ENCODE measurements at places on chromosomes 4 and X.
A peak's percentile ranks its signal among the peaks of the same experiment; 100 is the strongest.

- DNase-seq = no peak
Measured at GRCh38 chr4:144451766-144452450, 194.0 kb upstream of the HHIP start.

DNA sequence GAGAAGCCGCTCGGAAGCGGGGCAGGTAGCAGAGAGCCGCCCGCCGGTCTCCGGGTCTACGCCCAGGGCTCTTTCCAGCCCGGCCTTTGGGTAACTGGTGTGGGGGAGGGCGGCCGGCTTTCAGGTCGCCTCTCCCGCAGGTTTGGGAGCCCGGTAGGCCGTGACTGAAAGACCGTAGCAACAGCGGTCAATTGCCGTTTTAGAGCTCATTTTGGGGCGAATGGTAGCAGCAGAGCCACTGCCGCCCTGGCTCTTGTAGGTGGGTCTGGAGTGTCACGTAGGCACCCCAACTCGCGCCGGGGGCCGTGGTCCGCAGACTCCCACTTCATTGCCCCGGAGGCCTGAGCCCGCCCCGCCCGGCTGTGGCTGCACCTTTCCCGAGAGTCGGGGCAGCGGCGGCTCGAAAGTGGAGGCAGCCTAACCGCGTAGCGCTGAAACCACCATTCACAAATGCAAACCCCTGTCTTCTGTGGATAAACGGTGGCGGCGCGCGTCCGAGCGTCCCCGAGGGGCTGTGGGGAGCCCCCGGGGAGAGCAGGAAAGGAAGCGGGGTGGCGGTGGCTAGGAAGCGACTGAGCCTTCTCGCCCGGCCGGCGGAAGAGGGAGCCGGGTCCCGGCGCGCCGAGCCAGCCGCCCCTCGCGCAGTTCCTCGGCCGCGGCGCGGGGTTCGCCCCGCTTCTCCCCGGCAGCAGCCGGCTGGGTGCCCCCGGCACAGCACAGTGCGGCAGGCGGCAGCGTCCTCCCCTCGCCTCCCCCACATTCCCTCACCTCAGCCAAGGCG lies 2185.1 kb upstream of the TENM3 start:
- no peak for DNase-seq

DNA sequence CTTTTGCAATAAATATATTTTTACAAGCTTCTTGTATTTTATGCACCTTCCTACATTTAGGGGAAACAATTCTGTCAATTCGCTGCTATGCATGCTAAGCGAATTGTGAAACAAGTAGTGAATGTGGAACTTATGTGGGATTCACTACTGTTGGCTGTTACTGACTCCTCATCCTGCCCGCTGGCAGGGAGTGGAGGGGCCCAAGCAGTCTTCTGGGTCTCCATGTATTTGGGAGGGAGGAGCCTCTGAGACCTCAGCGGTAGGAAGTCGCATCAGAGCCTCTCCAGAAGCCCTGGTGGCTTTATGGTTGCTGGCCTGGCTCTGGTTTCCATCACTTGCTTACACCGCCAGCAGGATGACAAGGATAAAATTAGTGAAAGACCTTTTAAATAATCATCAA lies 3.7 kb upstream of the SETD7 start:
- no peak for DNase-seq

DNA sequence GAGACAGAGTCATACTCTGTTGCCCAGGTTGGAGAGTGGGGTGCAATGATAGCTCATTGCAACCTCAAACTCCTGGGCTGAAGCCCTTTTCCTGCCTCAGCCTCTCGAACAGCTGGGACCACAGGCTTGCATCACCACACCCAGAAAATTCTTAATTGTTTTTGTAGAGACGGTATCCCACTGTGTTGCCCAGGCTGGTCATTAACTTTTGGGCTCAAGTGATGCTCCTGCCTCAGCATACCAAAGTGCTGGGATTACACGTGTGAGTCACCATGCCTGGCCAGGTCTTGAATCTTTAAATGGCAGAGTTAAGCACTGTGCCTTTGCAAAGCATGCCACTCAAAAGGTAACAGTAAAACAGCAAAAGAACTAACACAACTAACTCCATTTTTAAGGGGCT lies 28.6 kb upstream of the BBS12 start:
- DNase-seq = no peak

DNA sequence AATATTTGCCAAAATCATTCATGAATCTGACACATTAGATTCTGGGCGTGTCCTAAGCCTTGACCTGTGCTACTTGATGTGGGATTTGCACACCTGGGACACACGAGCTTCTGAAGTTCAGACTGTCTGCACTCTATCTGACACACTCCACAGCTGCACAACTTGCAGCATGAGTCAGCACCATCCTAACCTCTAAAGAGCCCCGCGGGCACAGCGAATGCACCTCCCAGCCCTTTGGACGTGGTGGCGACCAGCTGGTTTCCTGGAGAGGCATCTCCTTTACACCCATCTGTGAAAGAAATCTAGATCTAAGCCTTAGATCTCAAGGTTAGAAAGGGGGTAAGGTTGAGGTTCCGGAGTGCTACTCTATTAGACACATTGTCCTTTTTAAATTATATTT lies 69.2 kb downstream of the SORBS2 start:
- DNase-seq = no peak

- DNase-seq = no peak
Measured at GRCh38 chr4:48047896-48048295, 31.3 kb downstream of the NIPAL1 start.

DNA sequence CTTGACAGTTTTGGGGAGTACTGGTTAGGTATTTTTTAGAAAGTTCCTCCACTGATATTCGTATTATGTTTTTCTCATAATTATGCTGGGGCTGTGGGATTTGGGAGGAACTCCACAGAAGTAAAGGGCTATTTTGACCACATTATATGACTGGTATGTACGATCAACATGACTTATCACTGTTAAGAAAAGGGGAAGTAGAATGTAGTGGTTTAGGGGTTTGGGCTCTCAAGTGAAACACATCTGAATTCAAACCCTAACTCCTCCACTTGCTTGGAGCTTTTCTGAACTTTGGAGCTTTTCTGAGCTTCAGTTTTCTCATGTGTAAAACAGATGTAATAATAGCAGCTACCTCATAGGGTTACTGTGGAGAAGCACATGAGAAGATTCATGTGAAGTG lies 96.4 kb upstream of the C1GALT1C1 start:
- no peak for DNase-seq

DNA sequence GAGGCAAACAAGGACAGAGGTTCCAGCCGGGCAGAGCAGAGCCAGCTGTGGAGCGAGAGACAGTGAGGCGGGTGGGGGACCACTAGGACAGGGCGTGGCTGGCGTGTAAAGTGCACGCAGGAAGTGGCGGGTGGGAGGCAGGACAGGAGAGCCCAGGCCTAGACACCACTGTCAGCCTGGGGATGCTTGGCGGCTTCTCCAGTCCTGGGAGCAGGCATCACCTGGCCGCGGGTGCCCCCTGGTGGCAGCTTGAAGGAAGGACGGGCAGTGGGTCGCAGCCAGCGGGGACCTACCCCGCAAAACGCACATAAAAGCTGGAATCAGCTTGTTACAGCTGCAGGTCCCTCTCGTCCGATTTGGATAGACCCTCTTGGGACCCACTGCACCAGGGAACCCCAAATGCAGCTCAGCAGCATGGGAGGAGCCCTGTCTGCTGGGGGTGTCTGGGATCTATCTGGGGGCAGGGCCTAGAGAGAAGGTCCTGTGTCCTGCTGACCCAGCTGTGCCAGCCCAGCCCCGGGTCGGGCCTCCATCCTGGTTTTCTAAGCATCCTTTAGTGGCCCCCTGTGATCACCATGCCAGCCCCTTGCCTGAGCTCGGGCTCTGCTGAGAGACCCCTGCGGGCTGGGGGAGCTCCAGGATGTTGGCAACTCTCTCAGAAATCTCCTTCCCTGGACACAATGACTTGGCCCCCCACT lies 57.7 kb downstream of the WFS1 start:
- peak; percentile 76 for DNase-seq

DNA sequence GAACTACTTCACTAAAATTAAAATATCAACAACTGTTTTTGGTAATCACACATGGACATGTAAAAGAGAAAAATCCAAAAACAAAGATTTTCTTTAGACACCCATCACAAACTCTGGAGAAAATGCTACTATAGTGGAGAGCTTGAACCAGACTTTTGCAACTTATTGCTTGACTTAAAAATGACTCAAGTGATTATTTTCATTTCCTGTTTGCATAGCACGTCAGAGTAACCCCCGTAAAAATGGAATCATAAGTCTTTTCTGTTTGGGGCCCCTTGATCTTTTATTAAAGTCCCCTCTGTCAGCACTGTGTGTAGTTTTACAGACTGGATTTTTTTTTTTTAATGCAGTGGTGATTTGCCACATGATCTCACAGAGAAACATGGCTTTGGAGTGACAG lies 79.5 kb downstream of the PRKG2 start:
- DNase-seq = no peak

DNA sequence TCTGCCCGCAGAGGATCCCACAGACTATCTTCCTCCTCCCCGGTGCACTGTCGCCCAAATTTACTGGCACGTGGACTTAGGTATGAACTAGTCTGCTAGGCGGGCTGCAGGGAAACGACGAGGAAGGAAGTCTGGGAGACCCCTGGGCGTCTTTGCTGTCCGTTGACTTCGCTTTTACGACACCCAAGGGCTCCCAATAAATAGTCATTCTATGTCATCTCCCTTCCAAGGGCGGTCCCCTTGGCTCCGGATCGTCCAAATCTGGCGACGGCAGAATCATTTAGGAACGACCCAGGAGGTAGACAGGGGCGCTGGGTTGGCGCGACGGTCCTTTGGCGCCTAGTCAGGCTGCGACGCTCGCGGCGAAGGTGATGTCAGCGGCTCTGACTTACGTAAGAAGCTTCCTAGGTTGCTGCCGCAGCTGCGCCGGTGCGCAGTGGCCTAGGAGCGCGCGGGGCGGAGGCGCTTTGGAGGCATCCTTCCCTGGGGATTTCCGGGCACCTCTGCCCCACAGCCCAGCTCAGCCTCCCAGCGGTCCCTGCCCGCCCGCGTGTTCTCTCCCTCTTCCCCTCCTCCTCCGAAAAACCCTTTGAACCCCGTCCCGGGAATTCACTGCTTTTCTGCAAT lies 2.2 kb downstream of the NHS start:
- no peak for DNase-seq

- no peak for DNase-seq
Measured at GRCh38 chr4:166839615-166840251, 394.6 kb downstream of the SPOCK3 start.

DNA sequence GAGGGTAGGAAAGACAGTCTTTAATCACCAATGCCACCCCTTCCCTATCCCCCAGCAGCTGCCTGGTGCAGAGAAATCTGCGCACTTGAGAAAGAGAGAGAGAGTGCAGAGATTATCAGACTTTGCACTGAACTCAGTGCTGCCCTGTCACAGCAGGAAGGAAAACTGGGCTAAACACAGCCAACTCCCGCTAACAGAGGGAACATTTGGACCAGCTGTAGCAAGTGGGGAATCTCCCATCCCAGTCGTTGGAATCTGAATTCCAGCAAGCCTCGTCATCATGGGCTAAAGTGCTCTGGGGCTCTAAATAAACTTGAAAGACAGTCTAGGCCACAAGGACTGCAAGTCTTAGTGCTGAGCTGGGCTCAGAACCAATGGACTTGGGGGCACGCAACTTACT lies 168.7 kb downstream of the DLG3 start:
- DNase-seq = no peak

DNA sequence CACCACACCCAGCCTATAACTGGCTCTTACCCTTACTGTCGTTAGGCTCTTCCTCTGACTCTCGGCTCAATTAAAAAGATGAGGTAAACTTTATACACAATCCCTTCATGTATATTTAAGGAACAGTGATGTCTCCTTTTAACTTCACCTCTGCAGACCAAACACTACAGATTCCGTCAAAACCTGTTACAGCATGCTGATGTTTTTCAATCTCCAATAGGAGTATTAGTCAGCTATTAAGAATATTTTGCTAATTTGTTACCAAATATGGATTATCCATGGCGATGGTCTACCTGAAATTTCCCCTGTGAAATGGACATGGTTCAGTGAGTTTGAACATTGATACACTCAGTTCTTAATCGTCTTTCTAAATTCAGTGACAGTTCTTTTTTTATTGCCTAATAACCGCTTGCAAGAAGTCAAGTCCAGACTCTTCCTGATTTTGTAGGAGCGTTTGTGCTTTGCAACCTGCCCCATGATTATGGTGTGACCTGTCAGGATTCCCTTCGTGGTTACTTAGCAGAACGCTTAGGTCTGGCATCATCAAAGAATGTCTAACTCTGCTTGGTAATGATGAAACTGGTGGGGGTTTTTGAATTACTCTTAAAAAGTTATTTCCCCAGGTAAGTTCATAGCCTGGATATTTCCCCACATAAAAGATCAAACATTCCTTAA lies 72.2 kb upstream of the STOX2 start:
- no peak for DNase-seq

GRCh38 chr4:26441102-26441501 lies 49.2 kb downstream of the CCKAR start:
- no peak for DNase-seq

DNA sequence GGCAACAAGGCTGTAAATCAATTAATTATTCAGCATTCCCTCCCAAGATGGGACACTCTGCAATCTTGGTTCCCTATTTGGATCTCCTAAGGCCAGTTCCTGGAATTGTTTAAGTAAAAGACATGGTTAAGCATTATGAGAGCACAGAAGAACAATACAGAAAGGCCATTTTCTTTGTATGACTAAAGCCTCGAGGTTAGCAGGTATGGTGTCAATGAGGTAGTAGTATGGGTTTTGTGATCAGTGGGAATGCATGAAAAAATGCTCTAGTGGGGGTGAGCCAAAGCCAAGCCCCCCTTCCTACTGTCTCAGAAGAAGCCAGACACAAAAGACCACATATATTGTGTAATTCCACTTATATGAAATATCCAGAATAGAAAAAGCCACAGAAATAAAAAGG lies 61.7 kb upstream of the S100G start:
- no peak for DNase-seq

GRCh38 chrX:109635146-109635545 lies 10.2 kb upstream of the KCNE5 start:
- no peak for DNase-seq

GRCh38 chrX:97605271-97605670 lies 721.6 kb downstream of the RPA4 start:
- no peak for DNase-seq

DNA sequence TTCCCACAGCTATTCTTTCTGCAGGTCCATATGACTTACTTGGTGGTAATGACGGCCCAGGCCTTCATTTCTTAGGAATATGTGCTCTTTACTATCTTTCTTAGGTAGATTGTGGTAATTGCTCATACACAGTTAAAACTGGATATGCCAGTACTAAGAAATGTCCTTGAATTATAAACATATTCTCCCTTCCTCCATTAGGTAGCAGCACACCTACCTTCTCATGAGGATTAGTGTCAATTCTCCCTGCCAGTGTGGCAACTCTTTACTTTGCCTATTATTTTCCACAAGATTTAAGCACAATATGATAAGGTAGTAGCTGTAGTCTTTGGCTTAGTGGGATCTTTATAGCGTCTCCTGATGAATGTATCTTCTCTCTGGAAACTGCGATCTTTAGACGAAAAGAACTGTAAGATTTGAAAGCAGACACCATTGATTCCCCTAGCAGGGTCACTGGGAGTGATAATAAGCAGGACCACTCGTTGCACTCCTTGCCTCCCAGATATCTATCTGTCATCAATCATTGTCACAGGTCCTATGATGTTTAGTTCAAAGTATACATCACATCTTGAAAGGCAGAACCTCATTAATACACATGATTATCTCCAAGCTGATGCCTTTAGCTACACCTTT lies 1240.7 kb downstream of the C4orf33 start:
- DNase-seq = no peak
